Muscle of arm (tissue), 14 donors: ENCODE measurements at places on chromosomes 4 and X.

DNA sequence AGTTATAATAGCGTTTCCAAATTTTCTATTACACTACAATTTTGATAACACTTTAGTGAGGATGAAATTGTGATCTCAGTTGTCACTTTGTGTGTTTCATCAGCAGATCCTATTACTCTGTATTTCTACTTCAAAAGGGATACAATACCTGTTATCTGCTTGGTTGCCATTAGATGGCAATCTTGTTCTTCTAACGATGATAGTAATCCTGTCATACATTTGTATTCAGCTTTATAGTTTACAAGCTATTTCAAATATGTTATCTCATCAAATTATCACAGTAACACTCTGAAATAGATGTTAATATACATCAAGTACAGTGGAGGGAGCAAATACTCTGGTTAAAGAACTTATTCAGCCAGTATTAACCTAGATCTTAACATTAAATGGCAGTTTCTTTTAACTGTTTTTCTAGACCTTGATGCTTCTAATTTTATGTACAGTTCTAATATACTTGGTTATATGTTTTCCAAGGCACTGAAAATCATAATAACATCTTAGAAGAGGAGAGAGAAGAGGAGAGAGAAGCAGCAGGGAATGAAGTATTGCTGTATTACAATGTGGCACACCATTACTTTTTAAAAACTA lies 292.0 kb downstream of the CCSER1 start:
- peak; percentile 25 for DNase-seq

DNA sequence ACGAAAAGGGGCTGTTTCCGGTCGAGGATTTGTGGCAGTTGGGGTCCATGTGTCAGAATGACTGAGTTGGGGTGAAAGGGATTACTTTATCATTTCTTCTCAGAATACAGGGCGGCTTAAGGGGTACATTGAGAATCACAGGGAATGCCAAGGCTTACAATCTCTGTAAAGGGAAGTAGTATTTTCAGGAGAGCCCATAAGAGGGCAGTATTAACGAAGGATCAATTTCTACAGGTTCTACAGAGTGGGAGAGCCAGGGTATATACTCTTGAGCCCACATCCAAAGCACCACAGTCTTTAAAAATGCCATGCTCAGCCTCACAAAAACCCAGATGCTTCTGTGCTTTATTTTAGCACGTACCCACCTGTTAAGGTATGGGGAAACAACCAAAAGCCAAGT lies 67.7 kb upstream of the ZXDA start:
- DNase-seq = no peak

DNA sequence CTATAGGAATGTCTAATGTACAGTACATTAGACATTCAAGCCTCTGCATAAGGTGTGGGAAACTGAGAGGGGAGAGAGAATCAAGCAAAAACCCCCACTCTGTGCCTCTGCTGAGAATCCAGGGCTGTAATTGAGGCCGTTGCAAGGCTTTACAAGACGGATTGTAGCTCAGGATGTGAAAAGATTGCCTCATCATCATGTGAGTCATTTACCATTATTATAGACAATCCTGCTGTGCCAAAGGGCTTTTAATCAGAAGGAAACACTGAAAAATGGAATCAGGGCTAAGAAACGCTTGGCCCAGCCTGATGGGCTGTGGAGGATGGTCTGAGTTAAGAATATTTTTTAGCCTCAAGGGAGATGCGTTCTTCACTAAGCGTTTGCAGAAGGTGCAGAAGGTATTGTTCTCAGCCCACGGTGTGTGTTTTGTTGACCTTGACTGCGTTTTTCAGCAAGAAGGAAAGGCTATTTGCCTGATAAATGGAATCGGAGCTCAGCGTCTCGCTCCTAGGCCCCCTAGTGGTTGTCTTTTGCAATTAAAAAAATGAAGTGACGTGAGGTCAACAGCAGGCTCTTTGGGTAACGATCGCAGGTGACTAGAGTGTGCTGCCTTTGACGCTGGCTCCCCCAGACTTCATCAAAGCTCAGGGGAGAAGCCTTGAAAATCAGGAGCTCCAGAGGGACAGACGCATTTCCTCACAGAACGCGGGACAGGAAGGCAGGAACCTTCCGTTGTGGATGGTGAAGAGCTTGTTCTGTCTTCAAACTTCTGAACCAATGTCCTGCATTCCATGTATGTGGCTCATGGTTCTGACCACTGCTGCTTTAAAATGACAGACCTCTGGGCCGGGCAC lies 18.1 kb upstream of the CHRNA9 start:
- DNase-seq = peak; percentile 88

DNA sequence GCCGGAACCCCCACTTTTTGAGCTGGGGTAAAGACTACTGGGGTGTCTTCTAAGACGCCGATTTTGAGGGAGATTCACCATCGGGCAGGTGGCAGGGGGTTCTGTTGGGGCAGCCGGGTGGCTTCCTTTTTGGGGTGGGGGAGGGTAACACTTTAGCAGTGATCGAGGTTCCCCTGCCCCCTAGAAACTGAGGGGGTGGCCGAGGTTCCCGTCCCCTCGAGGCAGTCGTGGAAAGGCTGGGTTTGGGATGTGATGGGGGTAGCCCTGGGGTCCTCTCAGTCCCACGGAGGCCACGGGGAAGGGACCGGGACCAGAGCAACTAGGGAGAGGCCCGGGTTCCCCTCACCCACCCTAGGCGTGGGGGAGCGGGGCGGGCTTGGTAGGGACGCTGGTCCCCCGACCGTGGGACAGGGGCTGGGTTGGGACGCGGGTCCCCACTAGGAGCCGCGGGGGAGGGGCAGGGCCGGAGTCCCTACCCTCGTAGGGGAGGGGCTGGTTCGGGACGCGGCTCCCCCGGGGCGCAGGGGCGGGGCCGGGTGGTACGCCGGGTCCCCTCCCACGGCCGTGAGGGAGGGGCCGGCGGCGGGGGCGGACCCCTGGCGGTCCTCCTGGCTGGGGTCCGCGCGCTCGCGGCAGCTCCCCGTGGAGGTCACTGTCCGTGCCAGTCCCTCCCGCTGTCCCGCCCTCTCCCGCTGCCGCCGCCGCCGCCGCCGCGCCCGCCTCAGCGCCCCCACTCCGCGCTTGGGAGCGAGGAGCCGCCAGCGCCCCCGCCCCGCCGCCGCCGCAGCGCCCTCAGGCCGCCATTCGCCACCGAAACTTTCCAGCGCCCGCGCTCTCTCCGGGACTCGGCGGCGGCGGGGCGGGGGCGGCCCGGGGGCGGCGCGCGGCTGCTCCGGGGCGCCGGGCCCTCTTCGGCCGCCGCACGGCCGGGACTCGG lies at the start of gene TBL1X:
Gene TBL1X, plus strand, starts transcription at position 624 of the 937 bp plus-strand sequence. CDS start 188,529 bp downstream, outside the sequence.
- peak; percentile 20 for DNase-seq

- DNase-seq = no peak
These were observed 63.4 kb downstream of the DCUN1D4 start for GRCh38 chr4:51906167-51906958.
